Activated naive CD4-positive, alpha-beta T cell (primary cell): ENCODE measurements at places on chromosomes 7 and 10.

DNA sequence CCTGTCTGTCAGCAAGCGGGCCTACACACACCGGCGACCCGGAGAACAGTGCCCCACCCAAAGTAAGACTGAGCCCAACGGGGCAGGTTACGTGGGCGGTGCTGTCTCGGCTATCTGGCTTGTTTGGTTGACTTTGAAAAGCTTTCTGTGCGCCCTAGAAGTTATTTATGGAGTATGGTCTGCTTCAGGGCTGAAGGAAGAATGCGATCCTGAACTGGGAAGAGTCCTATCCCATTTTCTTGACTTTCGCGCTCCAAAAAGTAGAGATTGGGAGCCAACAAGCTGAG, 1.5 kb downstream of the INA start:
- no peak for DNase-seq

DNA sequence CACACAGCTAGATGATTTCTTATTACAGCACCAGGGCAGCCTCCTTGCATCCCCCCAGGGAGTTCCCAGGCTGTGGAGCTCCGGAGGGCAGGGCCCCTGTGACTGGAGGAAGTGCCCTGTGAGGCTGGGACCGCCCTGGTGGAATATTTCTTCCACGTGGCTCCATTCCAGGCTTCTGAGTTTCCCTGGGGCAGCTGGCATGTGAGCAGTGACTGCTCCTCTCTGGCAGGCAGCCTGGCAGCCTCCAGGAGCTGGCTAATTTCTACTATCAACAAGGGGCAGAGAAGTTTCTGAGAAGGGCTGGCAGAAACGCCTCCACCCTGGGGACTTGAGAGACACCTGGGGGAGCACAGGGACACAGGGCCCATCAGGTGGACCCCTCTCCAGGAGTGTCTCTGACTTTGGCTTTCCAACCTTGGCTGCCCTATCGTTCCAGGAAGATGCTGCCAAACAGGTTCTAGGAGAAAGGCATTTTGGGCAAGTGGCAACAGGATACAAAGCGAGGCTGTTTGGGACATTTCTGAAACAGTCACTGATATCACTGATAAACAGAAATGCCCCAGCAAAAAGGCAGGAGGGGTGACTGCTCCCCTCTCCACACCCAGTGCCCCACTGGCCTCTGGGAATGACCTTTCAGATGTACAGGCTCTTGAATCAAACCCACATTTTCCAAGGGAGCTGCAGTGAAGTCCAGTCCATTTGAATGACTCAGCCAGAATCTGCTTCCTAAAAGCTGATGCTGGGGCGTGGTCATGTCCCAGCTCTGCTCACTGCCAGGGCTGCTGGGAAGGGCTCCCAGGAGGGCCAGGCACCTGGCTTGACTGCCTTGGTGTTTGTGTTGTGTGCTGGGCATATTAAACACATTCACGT, 16.1 kb downstream of the MYOF start:
- no peak for DNase-seq

DNA sequence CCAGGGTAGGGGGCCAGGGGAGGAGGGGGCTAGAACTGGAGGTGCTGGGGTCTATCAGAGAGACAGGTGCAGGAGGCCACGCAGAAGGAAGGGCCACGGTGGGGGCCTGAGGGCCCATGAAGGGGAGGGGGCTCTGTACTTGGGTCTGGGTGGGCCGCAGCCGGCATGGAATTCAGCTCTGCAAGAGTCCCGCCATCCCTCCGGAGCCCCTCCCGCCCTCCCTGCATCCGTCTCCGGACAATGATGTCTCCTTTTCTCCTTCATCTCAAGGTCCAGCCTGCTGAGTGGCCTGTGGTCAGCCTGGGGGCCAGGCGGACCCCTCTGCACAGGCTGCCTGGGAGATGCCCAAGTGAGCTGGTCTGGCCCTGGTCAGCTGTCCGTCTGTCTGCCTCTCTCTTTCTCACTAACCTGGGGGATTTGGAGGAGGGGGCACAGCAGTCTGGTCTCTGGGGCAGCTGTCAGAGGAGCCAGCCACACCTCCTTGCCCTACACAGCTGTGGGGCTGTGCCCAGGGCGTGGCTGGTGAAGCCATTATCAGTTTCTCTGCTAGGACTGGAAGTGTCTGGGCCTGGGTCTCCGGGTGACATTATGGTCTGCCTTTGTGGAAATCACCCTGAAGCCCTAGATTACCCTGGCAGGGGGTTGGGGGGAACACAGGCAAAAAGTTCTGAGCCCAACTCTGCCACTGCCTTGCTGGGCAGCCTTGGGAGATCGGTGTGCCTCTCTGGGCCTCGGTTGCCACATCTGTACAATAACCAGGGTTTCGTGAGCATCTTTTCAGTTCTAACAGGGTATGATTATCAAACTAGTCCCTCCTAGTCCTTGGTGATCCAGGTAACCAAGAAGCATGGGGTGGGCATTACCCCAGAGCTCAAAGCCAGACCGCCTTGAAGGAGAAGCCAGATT, 19.0 kb upstream of the HSPB1 start:
- DNase-seq = no peak

- no peak for DNase-seq
Measured at GRCh38 chr7:8254215-8254614, 7.8 kb downstream of the ICA1 start.

DNA sequence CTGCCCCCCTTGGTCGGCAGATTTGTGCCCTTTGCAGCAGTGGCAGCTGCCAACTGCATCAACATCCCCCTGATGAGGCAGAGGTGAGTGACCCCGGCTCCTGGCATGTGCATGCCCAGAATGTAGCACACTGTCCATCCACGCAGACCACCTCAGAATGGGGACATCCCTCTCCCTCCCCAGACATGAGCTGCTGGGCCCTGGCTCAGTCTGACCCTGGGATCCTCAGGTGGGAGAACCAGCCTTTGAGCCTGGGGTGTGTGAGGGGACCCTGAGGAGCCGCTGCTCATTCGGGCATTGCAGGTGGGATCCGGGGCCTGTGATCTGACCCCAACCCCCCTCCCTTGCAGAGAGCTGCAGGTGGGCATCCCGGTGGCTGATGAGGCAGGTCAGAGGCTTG, 5.7 kb downstream of the SFXN3 start:
- no peak for DNase-seq
